ENCODE measurements at places on chromosomes 3 and 15.

DNA sequence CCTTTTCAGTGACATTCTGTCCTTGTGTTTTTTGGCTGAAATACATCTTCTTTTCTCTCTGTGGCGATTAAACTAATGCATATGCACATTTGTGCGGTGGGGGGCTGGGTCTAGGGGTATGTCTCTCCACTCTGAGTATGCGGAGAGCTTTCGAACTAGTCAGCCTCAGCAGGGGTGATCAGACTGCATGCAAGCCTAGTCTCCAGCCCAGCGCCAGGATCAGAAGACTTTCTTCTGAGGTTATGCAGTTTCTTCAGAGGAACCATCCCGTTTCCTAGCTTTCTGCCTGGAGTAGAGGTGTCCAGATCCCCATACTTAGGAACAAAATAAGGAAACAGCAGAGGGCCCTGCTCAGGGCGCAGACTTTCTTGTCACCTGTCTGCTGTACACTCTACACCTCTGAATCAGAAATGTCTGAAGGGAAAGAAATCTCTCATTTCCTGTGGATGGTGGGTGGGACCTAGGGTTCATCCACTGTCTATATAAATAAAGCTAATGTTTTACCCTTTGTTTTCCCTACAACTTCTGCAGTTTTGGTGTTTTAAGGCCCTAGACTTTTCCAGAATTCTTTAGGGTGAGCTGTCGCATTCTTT, 230.4 kb downstream of the ABHD5 start:
- no peak for DNase-seq

DNA sequence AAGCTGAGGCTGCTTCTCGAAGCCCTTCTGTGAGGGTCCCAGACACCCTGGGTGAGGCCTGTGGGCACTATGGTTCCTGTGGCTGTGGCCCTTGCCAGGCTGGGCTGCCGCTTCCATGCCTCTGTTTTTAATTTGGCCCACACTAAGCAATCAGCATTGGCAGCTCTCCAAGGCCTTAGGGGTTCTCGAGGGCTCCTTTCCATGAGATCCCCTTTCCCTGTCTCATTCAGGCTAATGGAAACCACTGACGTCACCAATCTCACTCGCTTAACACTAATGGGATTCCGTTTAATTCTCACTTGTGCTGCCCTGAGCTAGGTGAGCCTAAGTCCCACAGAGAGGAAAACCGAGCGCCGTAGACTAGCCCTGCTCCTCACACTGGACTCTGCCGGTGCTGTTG, 60.2 kb upstream of the RAB6B start:
- no peak for DNase-seq

- DNase-seq = no peak
Measured at GRCh38 chr3:31462050-31462569, 70.6 kb upstream of the STT3B start.

GRCh38 chr15:89768071-89768500, 8.0 kb upstream of the MESP2 start:
- DNase-seq = no peak

- DNase-seq = no peak
Measured at GRCh38 chr15:61175024-61175423, 54.1 kb downstream of the RORA start.

DNA sequence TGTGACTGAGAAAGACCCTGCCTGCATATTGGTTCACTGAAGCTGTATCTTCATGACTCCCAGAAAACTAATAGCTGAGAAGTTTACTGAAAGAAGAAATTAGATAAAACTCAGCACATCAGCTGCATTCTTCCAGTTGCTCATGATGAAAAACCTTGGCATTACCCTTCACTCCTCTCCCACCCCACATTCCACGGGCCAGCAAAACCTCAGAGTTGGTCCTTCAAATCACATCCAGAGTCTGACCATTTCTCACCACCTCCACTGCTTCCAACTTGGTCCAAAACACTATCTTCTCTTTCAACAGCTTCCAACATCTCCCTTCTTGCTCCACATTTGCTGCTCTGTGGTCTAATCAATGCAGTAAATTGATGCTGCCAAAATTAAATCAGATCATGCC, 97.1 kb downstream of the CD47 start:
- DNase-seq = no peak

DNA sequence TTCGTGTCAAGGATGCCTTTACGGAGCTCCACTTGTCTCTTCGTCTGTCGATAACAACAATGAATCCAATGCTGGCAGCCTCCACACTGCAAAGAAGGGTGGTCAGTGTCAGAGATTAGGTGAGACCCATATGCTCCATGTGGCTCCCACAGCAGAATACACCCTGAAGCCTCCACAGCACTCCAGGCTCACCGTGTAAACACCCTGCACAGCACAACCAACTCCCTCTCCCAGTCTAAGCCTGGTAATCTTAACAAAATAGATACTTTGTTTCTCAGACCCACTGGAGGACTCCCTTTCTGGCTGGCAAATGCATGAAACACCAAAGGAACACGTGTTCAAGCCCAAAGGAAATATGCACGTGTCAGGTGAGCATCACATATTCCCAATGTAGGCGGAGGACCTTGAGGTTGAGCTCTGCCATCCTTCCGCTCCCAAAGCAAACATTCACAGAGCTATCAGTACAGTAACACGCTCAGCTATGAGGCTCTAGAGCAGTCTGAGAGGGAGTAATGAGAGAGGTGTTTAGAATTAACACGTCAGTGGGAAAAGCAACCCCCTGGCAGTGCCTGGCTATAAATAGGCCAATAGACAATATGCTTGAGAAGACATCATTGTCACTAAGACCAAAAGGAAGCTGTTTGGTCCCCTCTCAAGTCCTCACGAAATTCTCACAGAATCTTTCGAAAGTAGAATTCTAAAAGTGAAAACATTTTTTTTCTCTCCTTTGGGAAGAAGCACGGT, 86.7 kb downstream of the MCF2L2 start:
- no peak for DNase-seq

GRCh38 chr15:85704720-85705429, 89.8 kb downstream of the KLHL25 start:
- no peak for DNase-seq

DNA sequence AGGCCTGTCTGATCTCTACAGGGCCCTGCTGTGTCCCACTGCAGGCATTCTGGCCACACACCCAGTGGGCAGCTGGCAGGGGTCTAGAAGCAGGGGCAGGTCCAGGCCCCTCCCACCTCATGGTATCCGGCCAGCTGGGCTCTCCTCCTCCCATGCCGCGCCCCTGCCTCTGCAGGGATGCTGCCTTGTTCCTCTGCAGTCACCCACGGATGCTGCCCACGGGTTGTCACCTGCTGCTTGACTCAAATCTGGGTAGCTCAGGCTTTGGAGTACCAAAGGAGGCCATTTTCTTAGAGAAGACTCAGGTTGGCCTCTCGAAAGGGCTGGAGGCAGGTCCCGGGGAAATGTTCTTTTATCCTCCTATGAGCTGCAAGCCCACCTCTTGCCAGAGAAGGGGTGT, 25.0 kb downstream of the EFCAB12 start:
- DNase-seq = no peak

GRCh38 chr3:21188459-21188858, 562.6 kb downstream of the ZNF385D start:
- DNase-seq = no peak

GRCh38 chr15:35618260-35619188, 72.6 kb upstream of the DPH6 start:
- no peak for DNase-seq

GRCh38 chr3:37985637-37986320, 4.8 kb upstream of the VILL start:
- DNase-seq = no peak

- DNase-seq = no peak
Measured at GRCh38 chr3:55988905-55989304, 479.4 kb downstream of the ERC2 start.

Measured in GM19239 (cell line).